ENCODE measurements at places on chromosomes 7 and 10.

DNA sequence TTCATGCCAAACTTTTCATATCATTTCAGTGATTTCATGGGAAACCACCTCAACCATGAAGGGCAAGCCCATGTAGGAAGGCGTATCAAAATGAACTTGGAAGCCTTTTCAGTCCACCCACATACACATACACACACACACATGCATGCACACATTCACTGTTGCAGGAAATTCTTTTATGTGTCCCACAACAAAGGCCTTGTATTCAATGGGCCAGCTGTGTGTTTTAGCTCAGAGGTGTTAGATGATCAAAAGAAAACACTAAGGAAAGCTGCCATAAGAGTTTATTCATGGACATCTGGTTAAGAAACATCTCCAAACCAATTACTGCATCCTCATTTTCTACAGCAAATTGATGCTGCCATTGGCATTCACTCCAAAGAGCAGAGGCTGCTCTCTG lies 74.4 kb upstream of the STK17A start:
- DNase-seq, result no peak

DNA sequence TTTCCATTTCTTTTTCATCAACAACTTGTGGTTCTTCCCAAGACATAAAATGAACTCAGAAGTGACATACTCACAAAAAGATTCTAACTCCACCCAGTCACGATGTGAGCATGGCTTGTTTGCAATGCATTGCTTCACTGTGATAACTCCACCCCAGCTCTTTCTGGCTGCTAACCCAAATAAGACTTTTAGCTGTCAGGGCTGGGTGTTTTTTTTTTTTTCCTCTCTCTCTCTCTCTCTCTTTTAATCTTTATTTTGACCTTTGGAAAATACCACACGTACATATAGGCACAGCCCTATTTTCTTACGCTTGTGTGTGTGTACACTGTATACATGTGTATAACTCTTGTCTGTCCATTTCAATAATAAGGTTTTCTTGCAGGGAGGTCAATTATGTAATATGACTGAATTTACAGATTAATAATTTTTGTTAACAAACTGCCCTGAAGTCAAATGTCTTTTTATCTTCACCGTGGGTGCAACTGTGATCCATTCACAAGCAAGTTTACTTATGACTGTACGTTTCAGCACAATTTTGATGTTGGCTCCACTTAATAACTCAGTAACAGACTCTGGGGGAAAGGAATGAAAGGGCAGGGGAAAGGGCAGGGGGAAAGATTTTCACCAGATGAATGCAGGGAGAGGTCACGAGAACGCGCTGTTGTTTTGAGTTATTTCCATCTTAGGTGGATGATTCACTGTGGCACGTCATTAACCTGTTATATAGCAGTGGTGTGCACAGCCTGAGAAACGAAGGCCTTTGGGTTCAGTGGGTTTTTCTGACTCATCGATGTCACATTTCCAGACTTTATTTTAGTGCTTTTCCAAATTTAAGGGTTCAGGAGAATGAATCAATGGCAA lies 49.1 kb downstream of the APBB1IP start:
- DNase-seq, result peak; percentile 46

DNA sequence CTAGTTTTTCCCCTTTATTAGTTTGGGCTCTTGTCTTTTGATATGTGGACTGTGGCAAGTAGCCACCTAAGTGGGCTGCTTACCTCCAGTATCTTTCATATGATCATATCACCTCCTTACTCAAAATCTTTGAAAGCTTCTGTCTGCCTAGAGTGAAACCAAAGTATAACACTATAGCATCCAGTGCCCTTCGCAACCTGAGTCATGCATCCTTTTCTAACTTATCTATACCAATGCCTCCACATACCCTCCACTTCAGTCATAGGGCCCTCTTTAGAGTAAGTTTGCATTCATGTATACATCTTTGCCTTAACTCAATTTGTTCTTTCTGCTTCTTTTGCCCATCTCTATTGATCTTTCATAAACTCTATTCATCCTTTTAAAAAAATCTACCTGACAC lies 15.7 kb upstream of the MACC1 start:
- DNase-seq, result no peak

DNA sequence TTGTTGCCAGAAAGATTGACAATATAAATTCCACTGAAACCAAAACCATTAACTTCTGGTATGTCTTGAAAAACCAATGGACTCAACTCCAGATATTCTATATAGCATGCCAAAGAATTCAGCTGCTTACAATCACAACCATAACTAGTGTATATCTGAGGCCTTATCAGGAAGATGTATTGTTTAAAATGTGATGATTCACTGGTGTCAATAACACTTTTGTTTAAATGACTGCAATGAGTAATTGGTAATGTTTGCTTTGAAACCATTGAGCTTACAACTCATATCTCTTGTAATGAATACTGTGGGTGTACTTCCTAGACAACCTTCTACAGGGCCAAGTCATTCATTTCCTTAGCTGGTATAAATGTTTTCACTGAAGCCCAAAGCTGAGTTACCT lies 727.9 kb upstream of the KCND2 start:
- DNase-seq, result no peak

DNA sequence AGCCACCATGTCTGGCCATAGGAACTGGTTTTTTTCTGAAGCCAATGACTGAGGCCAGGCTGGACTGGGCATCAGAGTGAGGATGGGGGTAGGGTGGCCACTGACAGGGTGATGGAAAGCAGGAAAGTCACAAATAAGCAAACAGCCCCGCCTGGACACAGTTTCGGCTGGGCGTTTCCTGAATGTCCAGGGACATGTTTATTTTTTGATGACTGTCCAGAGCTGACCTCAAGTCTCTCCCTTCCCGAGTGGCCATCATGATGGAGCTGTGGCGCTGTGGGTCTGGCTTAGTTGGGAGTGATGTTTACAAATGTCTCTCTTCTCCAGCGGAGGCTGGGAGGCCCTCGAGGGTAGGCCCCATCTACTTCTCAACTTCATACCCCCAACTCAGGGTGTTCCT lies 37.1 kb upstream of the COMTD1 start:
- no peak for DNase-seq

GRCh38 chr7:103432712-103433111 lies 13.3 kb downstream of the SLC26A5 start:
- DNase-seq, result no peak

DNA sequence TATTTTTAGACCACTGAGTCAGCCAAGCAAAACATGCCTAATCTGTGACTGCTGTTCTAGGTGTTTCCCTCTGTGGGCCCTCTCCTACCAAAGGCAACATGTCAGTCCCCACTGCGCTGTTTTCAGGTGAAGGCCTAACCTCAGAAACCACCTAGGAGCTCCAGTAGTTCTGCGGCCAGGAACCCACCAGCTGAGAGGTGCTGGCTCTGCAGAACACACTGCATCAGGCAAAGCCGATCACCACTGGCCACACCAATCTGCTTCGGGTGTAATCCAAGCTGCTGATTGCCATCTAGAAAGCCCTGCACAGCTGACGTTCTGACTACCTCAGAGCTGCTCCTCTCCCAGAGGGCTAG lies 14.9 kb downstream of the CAMK2G start:
- no peak for DNase-seq

DNA sequence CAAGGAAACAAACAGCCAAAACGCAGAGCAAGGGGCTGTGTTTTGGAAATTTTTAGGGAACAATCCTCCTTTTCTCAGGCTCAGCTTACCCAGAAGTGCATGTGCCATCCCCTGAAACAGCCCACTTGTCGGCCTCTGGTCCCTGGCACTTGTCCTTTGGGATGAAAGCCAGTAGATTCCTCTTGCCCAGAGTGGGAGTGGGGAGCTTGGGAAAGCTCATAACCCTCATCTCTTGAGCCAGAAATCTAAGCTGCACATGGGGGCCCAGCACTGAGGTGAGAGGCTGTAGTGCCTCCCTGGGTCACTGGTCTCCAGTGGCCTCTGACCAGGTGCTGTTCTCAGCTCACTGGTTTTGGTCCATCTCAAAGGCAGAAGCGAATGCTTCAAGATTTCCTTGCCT lies 150.3 kb downstream of the RNF216 start:
- no peak for DNase-seq

DNA sequence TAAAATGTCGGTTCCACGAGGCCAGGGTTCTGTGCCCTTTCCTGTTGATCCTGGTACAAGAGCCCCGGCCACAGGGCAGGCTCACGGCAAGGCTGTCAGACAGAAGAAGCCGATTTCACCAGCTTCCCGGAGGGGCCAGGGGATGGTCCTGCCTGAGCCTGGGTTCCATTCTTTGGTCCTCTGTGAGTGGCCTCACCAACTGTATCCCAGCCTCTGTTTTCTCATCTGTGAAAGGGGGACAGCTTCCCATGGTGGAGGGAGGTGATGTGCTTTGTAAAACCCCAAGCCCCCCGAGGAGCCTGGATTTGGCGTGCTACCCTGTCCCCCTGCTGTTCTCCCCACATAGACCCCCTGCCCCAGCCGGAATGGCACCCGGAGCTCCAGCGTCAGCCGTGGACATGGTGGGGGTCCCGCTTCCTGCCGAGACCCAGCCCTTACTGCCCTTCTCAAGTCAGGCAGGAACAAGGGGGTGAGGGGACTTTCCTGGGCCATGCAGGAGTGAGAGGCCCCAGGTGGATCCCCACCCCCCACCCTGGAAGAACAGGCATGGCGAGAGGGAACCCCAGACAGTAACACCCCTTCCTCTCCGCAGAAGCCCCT lies 28.3 kb upstream of the ELFN1 start:
- no peak for DNase-seq

- DNase-seq, result no peak
Observed at GRCh38 chr7:43385309-43385680, 197.6 kb upstream of the STK17A start.

DNA sequence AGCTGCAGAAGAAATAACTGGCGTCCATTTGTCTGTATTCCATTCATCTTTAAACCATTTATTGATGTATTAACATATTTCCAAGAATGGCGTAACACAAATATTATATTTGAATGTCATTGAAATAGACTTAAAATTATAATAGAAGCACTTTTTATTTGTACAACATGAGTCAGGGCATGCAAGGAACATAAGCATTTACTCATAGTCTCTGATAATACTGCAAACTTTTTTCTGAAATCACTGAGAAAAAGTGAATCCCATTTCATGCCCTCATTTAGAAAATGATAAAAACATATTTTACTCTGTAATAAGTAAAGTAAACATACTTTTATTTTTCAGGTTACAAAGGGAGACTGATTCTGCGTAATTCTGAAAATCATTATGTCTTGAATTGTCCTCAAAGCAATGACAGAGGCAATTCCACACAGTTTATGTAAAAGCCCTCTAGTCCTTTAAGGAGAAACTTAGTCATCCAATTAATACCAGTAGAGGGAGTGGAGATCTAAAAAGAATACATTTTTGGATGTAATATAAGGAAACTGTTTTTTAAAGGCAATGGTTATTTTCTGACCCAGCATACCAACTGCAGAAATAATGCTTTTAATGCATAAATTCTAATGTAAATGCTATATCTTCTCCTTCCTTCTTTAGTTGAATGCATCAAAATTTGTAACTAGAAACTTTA lies 58.1 kb downstream of the AGMO start:
- DNase-seq, result no peak

DNA sequence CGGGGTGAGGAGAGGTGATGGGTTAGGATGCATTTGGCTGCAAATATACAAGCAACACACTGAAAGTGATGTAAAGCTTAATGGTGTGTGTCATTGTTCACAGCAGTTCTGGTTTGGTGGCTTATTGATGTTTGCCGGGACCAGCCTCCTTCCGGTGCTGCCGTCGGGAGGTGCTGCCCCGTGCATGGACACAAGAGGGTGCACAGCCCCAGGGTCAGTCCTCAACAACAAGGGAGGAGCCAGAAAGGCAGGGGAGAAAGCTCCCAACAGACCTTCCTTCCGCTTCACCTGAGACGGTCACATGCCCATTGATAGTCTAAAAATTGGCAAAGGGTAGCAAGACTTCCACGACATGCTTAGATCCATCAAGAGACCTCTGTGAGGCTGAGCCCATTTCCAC lies 9.5 kb downstream of the RNF32 start:
- DNase-seq, result no peak

DNA sequence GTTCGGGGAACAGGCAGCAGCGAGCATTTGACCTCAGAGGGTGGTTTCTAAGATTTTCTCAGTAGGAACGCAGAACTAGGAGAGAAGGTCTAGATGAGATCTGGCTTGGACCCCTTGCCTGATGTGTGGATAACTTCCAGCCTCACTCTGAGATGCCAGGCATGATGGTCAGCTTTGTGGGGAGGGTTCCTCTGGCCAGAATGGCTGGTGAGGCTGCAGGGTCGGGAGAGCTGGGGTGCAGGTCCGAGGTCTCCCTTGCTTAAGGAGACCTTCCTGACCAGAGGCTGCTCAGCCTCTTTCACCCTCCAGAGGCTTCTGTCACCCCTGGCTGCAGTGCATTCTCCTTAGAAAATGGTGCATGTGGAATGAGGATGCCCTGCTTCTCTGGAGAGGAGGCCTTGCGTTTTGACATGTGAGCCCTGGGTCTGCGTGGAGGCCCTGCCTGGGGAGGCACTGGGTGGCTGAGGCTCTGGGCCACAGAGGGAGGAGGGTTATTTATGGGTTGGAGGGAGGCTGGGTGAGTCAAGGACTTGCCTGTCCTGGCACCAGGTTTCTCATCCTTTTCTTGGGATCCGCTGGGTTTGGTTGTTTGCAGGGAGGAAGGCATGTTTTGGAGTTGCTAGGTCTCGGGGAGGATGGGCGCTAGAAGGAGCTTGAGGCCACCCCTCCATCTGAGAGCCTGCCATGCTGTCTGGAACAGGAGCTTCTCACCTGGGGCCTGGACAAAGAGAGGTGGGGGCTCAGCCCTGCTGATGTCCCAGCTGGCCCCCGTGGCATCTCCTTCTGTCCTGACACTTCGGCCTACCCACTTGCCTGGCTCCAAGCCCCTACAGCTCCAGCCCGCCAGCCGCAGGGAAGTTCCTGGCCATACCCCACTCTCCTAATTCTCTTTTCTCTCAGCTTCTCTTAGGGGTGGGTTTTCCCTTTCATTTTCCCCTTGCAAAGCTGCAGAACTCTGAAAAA lies 3.9 kb downstream of the FAM241B start:
- no peak for DNase-seq

DNA sequence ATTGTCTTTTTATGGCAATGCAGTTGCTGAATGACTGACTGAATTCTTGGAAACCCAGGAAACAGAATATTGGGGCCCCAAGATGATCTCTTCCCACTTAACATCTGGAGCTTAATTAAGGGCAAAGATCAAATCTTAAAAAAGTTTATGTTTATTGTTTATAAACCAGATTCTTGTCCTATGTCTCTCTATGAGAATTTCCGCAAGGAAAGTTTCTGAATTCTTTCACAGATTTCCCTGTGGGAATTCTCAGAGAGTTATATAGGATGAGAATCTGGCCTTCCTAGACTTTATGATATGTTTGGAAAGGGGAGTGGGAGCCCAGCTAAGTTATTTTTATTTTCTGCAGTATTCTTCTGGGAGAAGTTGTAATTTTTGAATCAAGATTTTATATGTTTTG lies 166.3 kb downstream of the RNLS start:
- DNase-seq, result no peak

GRCh38 chr10:127275793-127276450 lies 79.5 kb upstream of the INSYN2A start:
- no peak for DNase-seq

DNA sequence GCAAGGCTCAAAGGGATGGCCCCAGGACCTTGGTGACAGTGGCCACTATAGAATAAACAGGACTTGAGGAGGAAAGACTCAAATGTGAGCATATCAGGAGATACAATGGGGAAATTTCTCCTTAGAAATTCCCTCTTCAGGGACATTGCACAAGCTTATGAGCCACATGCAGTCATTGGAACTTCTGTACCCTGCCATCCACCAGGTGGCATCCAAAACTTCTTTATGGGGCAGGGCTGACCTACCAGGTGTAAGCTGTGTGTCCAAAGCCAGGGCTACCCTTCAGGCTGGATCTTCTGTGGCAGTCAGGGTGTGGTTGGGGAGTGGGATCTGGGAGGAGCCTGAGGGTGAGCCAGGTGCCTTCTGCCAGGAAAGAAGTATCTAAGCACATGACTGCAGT lies 36.6 kb upstream of the LRRC18 start:
- DNase-seq, result no peak

Measured in stimulated activated CD8-positive, alpha-beta memory T cell treated with anti-CD3 and anti-CD28 coated beads, Interleukin-4, amount 100 ng/mL, for 1 hour (primary cell).